ENCODE measurements at places on chromosomes 12 and 14.
A peak's percentile ranks its signal among the peaks of the same experiment; 100 is the strongest.

- no peak for DNase-seq
Measured at GRCh38 chr12:106646472-106646871, 63.7 kb downstream of the RFX4 start.

- DNase-seq: no peak
Measured at GRCh38 chr12:52044292-52044983, 6.8 kb upstream of the NR4A1 start.

DNA sequence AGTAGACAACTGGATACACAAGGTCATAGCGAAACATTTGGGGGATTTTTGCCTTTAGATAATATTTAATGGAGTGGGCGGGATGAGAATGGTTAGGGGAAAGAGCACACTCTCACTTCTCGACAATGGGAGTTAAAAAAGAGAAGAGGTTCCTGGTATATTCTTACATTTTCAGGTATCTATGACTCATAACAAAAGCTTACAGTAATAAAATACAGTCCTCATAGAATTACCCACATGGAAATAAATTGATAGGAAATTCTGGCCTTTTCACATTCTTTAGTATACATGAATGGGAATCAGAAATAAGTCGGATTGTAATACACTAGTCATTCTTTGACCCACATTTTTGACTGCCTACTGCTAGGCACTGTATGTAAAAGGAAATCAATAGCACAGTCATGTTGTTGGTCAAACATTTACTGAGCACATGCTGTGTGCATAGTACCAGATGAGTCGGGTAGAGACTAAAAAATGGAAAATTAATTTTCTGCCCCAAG lies 8.2 kb upstream of the CRADD start:
- no peak for DNase-seq

DNA sequence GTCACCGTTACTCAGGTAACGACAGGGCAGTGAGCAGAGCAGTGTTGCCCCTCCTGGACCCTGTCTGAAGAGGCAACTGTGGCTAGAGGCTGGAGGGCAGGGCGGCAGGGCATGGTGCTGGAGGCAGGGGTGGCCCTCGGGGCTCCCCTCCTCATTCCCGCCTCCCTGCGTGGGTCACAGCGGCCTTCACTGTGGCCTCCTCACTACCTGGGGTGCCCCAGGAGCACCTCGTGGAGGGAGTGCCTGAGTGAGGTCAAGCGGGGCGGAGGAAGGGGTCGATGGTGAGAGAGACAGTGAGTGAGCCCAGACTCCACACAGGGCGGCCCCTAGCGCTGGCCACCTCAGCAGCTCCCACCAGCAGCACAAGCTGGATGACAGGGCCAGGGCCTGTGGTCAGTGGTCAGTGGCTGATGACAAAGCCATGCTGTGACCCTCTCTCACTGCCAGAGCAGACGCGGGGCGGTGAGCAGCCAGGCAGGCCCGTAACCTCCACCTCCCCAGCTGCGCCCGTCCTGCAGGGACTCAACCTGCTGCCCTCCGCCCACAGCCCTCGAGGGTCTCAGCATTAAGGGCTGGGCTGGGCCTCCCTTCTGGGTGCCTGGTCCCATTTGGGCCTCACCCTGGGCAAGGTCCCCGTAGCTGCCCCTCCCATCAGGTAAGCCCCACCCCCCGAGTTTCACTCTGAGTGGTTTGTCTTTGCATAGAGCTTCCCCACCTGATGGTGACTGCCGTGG lies 17.8 kb downstream of the GPR132 start:
- DNase-seq: no peak

DNA sequence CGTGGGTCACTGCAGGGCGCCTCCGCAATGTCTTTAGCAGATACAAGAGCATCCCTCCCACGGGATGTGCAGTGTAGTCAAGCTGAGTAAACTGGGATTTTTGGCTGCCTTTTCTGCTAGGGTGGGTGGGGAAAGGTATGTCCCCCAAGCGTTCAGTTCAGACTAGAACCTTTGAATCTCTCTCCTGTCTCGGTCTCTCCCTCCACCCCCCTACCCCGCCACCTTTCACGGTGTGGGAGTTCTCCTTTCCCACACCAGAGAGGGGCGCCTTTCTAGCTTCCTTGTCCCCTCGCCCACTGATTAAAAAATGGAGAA lies 525 bp upstream of the FAR2 start:
- DNase-seq: no peak

DNA sequence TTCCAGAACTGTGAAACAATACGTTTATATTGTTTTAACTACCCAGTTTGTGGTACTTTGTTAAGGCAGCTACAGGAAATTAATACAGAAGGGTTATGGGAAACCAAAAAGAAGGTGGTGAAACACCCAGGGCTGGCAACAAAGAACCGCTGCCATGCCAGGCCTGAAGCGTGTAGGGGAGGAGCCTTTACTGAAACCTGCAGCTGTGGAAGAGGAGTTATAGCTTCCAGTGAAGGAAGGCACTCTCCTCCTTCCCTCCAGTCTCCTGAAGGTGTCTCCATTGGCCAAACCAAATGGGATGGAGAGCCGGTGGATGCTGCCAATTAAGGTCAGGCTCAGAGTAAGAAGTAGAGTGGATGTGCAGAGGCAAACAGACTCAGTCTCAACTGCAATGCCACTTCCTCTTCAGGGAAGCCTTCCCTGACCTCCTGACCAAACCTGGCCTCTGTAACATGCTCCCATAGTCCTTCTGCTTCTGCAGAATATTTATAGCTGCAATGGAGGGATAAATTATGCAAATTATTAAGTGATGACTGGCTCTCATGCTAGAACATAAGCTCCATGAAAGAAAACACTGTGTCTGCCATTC lies 168.3 kb downstream of the DAD1 start:
- no peak for DNase-seq

DNA sequence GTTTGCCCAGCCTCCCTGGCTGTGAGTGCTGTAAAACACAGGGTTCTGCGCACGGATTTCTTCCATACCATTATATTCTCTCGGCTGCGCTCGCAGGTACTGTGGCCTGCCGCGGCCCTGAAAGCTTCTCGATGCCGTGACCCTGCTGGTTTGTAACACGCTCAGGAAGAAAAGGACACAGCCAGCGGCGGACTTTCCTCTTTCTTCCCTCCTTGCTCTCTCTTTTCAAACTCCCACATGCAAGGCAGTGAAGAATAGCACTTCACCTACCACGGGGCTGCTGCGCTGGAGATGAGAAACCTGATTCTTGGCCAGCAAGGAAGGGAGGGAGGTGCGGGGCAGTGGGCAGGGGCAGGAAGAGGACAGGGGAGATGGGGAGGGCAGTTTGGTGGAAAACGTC lies 130.2 kb downstream of the RBM19 start:
- no peak for DNase-seq

DNA sequence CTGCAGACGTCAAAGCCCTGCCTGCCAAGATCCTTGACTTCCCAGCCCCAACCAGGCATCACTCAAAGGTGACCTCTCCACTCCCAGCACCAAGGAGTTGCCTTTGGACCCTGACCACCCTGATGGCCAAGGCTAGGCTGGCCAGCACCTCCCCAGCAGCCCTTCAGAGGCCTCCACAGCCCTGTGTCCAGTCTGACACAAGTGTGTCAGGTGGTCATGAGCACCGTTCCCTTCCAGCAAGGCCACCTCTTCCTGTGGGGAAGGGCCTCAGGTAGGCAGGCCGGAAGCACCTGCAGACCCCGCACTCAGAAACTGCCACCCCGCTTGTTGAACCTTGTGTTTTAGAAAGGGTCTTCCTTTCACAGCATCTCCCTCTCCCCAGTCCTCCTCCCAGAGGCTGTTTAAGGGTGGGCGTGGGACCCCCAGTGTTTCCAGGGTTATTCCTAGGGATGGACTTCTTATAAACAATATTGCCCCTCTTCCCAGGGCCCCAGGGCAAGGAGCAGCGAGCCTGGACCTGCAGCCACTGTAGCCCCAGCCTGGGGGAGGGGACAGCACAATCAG lies 13.2 kb upstream of the INF2 start:
- no peak for DNase-seq

DNA sequence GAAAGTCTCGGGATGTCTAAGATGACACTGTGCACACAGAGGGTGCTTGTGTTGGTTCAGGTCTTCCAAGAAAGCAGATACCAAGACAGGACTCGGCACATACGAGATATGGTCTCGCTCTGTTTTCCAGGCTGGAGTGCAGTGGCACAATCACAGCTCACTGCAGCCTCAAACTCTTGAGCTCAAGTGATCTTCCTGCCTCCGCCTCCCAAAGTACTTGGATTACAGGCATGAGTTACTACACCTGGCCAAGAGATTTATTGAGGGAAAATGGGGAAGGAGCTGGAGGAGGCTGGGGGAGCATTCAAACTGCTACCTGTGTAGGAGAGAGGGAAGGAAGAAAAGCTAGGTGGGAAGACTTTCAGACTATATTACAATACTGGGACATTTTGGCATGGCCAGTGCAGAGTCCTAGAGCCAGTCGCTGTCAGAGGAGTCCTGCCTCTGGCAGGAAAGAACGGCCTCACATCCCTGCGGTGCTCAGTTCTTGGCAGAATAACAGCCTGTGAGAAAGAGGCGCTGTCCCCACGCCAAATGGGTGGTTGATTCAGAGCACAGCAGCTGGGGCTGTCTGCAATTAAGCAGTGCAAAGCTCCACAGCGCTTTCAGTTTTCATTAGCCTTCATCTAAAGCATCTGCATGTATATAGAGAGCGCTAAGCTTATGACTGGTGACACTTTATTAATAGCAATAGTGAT lies 18.3 kb downstream of the SLC17A8 start:
- no peak for DNase-seq

DNA sequence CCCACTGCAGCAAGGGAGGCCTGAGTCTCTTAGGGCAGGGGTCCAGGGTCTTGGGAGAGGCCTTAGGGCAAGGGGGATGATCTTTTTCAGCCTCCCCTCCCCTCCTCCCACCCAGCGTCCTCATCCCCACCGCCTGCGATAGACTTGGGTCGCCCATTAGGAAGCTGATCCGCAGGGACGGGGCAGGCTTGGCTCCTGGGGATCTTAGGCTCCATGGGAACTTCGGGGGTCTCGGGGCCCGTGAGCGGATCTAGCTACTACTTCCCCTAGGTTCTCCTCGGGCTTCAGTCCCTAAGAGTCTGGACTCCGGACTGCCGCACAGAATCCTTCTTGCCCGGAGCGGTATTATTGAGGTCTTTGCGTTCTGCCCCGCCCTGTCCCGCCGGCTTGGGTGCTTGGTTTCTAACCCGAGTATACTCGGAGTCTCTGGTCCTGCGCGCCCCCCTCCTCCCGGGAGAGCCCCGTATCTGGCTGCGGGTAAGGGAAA lies 2.2 kb upstream of the PTHLH start:
- DNase-seq: no peak

DNA sequence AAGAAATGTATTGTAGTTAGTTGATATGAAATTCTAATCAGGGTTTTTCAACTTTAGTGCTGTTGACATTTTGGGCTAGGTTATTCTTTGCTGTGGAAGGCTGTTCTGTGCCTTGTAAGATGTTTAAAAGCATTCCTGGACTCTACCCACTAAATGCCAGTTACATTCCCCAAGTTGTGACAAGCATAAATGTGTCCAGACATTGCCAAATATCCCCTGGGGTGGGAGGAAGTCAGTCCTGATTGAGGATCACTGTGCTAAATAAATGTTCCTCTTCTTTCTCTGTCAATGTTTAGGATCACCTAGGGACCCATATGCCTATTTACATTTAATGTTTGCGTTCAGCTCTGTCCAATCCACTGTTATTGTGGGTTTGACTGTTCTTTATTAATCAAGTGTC lies 268.3 kb downstream of the TMTC2 start:
- DNase-seq: no peak

DNA sequence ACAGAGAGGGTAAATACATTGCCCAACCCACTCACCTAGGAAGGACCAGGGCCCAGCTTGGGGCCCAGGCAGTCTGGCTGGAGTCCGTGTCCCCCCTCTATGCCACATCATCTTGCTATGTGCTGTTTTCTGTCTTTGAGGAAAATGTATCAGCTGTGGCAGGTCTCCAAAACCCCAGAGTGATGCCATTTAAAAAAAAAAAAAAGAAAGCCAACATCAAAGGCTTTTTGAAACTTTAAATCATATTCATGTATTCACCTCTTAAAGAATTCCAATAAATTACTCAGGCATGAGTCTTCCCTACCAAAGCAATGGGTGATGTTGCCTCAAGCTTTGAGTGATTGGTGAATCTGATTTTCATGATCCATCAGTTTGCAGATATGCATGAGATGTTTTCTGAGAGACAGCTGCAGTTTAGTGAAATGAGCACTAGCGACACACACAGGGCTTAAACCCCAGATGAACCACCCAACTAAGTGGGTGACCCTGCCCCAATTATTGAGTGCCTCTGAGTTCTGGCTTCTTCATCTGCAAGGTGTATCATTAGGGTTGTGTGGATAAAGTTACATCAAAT lies 6.1 kb downstream of the KRT81 start:
- DNase-seq: no peak

GRCh38 chr12:64080319-64081007 lies 141.6 kb downstream of the KICS2 start:
- no peak for DNase-seq

DNA sequence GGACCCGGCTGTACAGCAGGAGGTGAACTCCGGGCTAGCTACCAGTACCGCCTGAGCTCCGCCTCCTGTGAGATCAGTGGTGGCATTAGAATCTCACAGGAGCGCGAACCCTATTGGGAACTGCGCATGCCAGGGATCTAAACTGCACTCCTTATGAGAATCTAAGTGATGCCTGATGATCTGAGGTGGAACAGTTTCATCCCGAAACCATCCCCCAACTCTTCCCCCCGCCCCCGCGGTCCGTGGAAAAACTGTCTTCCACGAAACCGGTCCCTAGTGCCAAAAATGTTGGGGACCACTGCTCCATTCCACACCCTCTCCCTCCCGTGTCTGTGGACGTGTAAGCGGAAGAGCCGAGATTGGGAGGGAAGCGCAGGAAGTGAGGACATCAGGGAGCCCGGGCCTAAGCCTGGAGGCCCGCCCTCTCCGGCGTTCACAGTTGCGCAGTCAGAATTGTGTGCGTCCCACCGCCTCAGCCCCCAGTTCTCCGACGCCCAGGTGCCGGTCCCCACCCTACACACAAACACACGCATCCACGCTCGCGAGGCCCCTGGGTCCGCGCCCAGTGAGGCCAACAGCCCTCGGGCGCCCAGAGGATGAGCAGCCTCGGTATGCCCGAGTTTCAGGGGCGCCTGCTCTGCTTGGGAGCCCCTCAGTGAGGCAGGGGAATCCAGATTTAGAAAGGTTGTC lies 1.8 kb upstream of the RNASE4 start:
- peak; percentile 75 for DNase-seq

GRCh38 chr12:109836916-109837315 lies 3.7 kb upstream of the TRPV4 start:
- no peak for DNase-seq

GRCh38 chr14:22314183-22314820 lies 274.7 kb downstream of the DAD1 start:
- DNase-seq: no peak

- no peak for DNase-seq
Measured at GRCh38 chr14:102811254-102811963, 34.2 kb downstream of the TRAF3 start.

- no peak for DNase-seq
Measured at GRCh38 chr12:76250256-76250655, 98.0 kb downstream of the BBS10 start.

GRCh38 chr12:32126720-32127119 lies 20.1 kb downstream of the BICD1 start:
- no peak for DNase-seq

- DNase-seq: no peak
Measured at GRCh38 chr14:24847568-24848095, 202.3 kb downstream of the STXBP6 start.

- no peak for DNase-seq
Measured at GRCh38 chr12:2664721-2665577, 129.8 kb upstream of the FKBP4 start.
